Smooth muscle cell of the brain vasculature (primary cell): ENCODE measurements at places on chromosomes 7 and 10.

- no peak for DNase-seq
Observed at GRCh38 chr10:86252556-86252955, 114.0 kb downstream of the GRID1 start.

- DNase-seq, result no peak
Observed at GRCh38 chr7:122423591-122423990, 119.0 kb upstream of the FEZF1 start.

GRCh38 chr10:131646551-131647525, 254.0 kb upstream of the PPP2R2D start:
- no peak for DNase-seq

- DNase-seq, result no peak
Observed at GRCh38 chr7:25091176-25091575, 33.9 kb downstream of the CYCS start.

GRCh38 chr7:7944619-7945282, 23.8 kb upstream of the GLCCI1 start:
- no peak for DNase-seq

GRCh38 chr7:157523371-157523765, 186.6 kb downstream of the DNAJB6 start:
- no peak for DNase-seq

GRCh38 chr7:70421319-70421718, 710.6 kb upstream of the GALNT17 start:
- no peak for DNase-seq
